ENCODE measurements at places on chromosomes 5 and 9.

DNA sequence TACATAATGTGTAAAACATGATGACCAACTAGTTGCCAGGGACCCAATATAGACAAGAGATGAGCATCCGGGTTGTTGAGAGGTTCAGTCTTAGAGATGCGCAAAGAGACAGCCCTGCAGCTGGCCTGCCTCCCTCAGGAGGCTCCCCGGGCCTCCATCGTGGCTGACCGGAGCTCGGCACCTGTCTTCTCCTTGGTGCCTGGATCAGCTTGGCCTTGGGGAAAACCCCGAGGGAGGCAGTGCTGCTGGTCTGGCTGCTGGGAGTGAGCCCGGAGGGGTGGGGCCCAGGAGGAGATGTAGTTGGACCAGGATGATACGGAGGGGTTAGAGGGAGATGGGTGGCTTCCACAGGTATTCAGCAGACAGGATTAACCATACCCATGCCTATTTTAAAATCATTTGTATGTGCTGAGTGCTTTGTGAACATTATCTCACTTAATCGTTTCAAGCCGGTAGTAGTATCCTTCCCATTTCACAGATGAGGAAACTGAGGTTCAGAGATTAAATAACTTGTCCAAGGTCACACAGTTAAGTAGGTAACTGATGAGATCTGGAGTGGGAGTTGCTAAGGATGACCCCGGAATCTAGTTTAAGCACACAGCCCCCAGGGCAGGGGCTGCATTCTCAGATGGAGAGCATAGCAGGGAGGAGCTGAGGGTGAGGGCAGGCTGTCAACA is 173.8 kb downstream of the COL23A1 start:
- no peak for DNase-seq

DNA sequence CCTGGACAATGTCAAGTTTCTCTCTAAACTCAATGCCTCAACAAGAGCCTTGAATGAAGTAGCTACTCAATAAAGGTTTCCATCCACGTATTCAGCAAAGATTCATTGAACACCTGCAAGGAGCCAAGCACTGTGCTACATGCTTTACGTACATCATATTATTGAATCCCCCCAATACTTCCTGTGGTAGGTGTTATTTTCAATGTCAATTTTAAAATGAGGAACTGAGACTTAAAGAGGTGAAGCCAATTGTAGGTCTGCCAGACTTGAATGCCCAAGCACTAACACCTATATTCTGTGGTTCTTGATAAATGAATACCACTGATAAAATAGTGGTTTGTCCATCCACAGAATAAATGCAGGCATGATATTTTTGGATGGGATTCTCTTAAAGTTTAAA is 162.3 kb downstream of the DRD1 start:
- DNase-seq: no peak

DNA sequence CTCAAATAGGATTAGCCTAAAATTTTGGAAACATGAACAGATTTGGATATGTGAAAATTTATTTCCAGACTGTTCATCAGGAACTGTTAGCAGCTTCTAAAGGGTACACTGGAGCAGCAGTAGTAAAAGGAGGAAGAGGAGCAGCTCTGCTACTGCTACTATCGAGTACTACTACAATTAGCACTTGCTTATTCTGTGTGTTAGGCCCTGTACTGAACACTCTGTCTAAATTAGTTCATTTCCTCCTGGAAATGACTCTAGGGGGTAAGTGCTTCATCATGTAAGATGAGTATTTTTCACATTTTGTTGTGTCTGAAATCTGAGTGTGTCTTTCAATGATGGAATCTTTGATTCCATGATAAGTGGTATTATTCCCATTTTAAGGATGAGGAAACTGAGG is 9.8 kb downstream of the CD274 start:
- no peak for DNase-seq

DNA sequence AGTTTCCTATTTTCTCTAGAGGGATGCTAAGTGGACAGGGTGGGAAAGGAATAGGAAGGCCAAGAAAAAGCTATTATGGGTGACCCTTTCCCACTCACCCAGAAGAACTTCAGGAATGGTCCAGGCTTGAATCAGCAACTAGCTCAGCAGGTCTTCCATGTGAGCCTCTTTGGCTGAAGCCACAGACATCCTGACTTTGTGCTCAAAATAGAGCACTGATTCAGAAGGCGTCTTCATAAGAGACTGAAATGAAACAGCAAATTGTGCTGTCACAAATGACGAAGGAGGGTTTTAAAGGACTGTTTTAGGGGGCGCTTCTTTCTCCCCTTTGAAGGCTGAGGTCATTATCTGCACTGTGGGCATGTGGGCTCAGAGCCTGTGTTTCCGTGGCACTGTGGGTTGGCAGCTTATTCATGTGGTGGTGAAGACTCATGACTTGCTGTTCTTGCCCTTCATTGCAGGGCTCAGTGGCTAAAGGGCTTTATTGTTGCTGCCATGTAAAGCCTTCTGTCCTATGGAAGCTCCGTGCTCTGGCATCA is 65.8 kb upstream of the NFIL3 start:
- no peak for DNase-seq

GRCh38 chr9:82553654-82554366 is 509.1 kb downstream of the RASEF start:
- no peak for DNase-seq

- no peak for DNase-seq
These were observed 20.9 kb upstream of the TTC33 start for GRCh38 chr5:40776658-40776977.

- no peak for DNase-seq
These were observed 284.5 kb upstream of the VLDLR start for GRCh38 chr9:2337131-2337530.
